Forelimb muscle (tissue), 1 donor: ENCODE measurements at places on chromosomes 3 and 15. TPM values are rescaled to one million over a fixed set of nuclear protein-coding genes. Genes with fewer than 3 reads are reported as not detected.

GRCh38 chr3:128426128-128426921 lies 40.4 kb downstream of the DNAJB8 start:
- peak; percentile 5 for DNase-seq

DNA sequence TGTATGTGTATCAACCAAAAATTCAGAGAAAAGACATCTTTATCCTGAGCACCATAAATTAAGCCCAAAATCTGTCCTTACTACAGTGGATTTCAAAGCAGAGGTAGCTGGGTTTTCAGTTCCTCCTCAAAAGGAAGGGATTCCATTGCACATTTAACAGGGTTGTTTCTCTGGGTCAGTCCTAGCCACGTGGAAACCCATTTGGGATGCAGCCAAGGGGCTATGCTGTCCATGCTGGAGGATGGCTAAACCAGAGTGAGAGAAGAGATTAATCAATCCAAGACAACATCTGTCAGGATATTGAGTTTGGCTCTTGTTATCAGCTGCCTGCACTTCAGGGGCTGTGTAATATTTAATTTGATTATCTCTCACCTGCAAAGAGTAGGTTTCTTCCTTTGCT lies 28.1 kb downstream of the LSAMP start:
- no peak for DNase-seq

DNA sequence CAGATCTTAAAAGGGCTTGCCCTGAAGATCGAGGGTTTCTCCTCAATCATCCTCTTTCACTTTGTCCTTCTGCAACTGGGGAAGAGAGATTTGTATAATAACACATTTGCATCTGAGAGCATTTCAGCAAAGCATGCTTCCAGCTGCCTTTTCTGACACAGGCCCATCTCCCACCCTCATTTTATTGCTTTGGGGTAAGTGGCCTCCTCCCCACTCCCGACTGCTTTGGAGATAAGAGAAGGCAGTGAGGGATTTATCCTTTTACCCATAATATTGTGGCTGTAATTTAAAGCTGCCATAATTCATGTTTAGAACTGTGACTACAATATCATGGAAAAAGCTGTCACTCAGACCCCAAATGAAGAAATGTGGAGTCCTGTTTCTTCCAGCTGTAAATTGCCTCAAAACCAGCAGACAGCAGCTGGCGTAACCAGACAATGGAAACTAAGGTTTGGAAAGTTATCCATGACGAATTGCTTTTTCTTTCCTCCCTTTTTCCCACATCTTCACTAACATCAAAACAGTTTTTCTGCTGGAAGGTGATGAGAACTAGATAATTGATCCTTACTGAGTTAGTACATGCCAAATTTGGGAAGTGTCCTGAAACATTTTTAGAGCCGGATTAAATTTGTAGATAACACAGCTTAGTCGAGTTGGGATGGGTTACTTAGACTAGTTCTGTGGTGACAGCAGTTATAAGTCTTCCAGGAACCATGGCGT lies 104.2 kb upstream of the PFN2 start:
- DNase-seq: no peak

- no peak for DNase-seq
These were observed 62.4 kb upstream of the TOPAZ1 start for GRCh38 chr3:44179246-44179645.

Gene C2CD4B
- polyA plus RNA-seq: 1.8 TPM

Gene SH3GL3
- 6.5 TPM for polyA plus RNA-seq

- DNase-seq: no peak
These were observed 14.3 kb upstream of the LIMD1 start for GRCh38 chr3:45580112-45580765.

DNA sequence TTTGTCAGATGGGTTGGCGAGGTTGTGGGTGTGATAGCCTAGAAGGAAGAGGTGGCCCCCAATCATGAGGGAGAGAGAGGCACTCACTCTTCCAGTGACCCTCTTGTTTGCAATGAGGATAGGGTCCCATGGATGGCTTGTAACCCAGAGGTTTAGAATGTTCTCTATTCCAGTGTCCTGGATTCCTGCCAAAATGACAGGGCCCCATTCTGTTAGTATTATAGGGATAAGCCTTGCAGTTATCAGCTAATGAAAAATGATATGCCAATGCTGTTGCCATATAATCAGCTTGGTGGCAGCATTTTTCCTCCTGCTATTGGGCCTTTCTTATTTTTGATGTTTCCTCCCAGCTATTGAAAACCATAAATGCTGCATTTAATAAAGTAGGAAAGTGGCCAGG lies 23.3 kb upstream of the SENP7 start:
- no peak for DNase-seq

Gene COL8A1
- 1.1 TPM for polyA plus RNA-seq

DNA sequence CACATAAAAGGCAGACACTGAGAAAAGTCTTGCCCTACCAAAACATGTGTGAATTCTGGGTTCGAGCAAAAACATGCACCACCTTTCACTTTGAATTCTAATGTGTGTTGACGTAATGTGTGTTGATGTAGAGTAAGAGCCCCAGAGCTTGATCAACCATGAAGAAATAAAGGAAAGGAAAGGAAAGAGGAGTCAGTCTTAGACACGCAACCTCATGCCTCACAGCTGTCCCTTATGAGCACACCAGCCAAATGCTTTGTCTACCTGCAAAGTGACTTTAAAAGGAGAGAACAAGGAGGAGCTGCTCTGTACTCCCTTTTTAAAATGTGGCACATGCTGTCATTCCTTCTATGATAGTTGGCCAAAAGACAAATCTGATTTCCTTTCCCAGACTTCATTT lies 80.8 kb downstream of the RFTN1 start:
- DNase-seq: no peak

DNA sequence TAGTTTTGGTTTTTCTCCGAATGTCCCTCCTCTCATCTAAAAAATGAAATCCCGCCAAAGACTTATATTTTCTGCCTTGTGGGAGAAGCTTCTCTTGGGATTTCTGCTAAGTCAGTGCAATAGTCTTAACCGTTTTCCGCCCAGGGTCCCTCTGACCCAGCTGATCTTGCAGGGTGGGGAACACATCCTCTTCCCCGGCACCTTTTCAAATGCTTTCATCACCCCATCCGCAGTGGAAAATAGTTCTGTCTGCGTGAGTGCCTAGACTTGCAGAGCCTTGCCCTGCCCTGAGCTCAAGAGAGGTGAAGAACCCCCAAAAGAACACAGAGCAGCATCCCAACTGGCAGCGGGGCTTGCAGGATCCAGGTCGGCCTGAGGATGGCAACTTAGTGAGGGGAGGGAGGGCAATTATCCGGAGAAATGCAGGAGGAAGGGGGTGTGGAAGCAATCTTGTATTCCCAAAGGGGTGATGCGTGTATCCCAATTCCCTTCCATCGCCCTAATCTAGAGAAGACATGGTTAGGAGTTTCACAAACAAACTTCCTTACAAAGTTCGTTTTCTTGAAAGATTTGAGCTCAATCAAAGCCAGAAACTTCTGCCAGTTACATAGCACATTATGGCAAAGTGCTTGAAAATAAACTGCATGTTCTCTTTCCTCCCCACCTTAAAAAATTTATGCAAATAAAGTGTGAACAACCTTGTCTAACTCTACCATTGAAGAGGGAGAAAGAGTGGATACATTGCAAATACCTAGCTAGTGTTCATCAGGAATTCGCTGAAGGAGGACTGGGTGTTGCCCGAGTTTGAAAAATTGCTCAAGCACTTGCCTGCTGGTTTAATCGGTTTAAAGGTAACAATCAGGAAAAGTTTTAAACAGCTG lies 79.9 kb downstream of the NR2F2 start:
- DNase-seq: no peak

DNA sequence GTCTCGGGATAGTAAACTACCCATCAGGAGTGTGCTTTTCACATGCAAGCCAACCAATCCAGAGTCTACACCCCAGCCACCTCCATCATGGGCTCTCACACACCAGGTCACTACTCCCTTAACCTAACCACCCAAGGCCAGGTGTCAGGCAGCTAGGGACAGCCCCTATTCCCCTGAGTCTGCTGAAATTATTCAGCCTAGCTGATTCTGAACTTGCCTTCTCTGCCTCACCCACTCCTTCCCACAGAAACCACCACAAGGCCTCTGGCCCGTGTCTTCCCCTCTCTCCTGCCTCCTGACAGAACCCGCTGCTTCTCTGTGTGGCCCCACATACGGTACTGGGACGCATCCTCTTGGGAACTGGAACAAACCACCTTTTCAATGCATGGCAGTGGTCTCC lies 82.1 kb downstream of the PCSK6 start:
- DNase-seq: no peak

- DNase-seq: no peak
These were observed 27.4 kb upstream of the GOLM2 start for GRCh38 chr15:44261007-44261706.

- DNase-seq: no peak
These were observed 51.2 kb upstream of the PCSK6 start for GRCh38 chr15:101540480-101541239.

- DNase-seq: no peak
These were observed 238.8 kb upstream of the WNT5A start for GRCh38 chr3:55725681-55726500.

DNA sequence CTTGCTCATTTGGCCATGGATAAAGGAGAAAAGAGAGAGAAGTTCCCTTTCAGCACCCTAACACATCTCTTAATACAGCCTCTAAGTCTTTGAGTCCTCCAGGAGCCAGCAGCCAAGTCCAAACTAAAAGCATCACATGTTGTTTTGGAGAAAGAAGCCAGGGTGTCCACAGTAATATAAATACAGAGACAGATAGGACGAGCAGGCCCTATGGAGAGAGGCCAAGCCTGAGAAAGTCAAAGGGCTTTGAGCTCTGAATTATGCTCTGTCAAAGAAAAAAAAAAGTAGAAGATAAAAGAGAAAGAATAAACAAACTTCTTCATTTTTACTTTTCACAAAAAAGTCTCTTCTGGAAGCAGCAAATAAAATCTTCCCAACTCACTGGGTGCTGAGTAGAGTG lies 92.4 kb upstream of the THBS1 start:
- no peak for DNase-seq

GRCh38 chr3:137766876-137767537 lies 2.9 kb downstream of the SOX14 start:
- DNase-seq: no peak

DNA sequence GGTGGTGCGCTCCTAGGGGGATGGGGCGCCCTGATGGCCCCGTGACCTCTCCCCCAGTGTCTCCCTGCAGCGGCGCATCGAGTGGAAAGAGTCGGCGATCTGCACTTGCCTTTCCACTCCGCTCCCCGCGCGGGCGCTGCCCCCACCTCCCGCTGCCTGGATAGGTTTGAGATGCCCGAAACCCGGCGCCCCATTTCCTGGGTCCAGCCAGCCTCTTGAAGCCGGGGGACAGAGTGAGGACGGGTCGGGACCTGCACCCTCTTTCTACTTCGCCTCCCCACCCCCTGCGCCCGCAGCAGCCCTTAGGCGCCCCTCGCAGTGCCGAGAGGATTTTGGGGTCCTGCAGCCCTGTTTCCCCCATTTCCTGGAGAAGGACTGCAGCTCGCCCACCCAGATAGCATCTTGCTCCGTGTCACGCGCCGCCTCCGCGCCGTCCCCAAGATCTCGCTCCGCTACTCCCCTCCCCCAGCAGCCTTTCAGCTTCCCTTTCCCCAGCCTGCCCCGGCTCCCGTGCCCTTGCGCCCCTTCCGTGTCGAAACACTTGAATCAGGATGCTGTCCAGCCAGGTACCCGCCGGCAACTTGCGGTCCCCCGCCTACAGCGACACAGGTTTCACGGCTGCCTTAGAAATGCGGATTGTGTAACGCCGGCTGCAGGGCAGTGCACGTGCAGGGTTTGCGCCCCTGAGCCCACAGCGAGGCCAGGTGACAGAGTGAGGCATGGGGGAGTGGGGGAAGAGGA lies 519 bp downstream of the ABHD6 start:
- no peak for DNase-seq

- DNase-seq: no peak
These were observed at the start of gene SHISA5 for GRCh38 chr3:48504051-48504946. Gene SHISA5 (minus strand): TSS chr3:48504174. CDS start chr3:48504094, 80 bp downstream.

- DNase-seq: no peak
These were observed 20.5 kb downstream of the TM4SF4 start for GRCh38 chr3:149494759-149495580.

Gene CACNA1D
- polyA plus RNA-seq: 1.4 TPM

DNA sequence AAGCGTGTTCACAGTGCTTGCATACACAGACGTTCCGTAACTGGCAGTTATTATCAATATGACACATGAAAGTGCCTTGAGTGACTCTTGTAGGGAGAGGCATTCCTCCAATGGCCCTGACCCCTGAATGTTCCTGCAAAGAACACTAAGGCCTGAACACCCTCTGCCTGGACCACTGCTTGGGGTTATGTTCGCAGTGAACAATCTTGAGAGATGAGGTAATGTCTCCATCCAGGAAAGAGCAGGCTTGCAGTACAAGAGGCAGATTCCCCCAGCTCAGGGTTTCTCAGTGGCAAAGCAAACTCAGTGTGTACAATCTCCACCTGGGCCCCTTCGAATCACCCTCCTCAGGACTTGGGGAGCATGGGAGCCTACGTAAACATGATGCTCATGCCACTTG lies 324.6 kb downstream of the MAGI1 start:
- DNase-seq: no peak

DNA sequence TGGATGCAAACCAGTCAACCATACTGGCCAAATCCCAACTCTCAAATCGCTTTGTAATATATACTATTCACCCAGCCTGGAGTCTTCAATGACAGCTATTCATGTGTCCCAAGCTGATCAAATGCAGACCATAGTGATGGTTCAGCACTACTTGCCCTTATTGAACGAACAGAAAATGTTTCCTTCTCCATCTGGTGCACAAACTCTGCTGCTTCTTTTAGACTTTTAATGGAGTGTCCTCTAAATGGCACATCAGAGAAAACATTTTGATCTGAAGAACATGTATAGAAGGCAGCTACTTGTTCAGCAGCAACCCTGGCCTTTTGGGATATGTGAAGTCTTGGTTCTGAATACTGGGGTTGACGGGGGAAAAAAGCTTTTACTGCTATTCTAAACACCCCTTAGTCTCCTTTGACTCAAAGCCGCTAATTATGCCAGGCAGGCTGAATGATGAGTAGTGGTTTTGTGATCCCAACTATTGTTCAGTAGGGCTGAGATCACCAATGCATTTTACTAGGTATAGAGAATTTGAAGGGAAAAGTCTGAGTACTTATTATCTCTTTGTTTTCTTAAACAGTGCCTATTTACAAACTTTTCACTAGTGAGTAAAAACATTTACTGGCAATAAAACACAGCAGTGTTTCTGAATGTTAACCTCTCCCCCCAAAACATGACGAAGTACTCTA lies 781.2 kb downstream of the ROBO1 start:
- DNase-seq: no peak

Gene KBTBD8
- 4.3 TPM for polyA plus RNA-seq

Gene SNTN
- polyA plus RNA-seq: not detected

DNA sequence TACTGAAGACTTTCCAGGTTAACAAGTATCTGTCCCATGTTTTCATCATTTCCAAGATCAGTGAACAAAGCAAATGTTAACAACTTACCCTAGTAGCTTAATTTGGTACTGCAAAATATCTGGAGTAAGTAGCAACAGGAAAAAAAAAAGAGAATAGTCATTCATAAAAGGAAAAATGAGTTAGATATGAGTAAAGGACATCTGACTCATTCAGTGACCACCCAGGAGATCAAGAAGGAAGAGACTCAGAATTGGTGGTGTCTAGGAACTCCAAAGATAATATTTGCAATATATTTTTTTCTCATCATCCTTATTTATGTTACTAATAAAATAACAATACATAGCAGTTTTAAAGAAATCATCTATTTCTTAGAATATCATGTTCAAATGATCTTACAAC lies 253.8 kb upstream of the COL8A1 start:
- DNase-seq: no peak
